ENCODE measurements at places on chromosomes 4 and X.

- peak; percentile 65 for DNase-seq
These were observed 82.1 kb downstream of the PPP2R2C start for GRCh38 chr4:6390356-6390755.

GRCh38 chr4:122777846-122778673, 45.6 kb downstream of the BBS12 start:
- no peak for DNase-seq

DNA sequence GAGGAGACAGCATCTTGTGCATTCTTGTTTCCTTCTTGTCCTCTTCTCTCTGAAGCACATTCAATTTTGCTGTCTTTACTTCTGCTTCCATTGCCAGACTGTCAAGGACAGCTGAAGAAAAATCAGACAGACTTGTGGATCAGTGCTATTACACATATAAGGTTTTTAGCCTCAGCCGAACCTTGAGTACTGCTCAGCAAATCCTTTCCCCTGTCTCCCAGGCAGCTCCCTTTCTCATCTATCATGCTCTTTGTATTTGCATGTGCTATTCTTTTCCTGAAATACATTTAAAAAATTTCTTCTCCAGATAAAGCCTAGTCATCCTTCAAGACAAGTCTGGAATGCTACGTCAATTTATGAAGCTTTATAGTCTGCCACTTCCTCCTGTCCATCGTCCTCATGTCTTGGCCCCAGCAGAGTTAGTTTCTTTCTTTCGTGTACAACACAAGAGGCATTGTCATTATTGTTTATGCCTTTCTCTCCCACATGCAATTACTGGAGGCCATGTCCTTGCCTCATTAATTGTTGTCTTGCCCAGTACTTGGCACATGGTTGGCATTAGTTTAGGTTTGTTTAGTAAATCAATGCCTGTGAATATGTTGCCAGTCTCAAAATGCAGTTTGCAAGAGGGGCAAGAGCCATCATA, 45.1 kb downstream of the ADGRL3 start:
- peak; percentile 47 for DNase-seq

DNA sequence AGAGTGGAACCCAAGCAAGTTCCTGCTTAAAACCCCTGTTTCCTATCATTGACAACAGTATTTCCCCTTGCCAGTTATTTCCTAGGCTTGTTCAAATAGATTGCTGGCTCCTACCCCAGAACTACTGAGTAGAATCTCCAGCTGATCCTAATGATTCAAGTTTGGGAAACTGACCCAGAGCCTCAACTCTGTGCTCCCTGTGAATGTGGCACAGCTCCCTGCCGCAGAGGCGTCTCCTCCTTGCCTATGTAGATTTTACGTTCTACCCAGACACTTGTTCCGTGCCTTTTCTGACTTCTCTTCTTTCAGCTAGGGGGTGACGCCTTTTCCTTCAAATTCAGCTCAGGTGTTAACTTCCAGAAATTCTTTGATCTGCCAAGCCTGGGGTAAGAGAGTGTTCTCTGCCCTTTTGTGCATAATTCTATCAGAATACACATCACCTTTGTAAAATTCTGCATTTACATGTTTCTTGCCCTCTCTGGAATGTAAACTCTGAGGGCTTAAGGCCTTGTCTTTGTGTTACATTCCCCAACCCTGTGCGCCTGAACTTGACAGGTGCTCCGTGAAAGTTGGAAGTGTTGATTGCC, 4.4 kb downstream of the LSM6 start:
- DNase-seq, result peak; percentile 17

- DNase-seq, result no peak
These were observed 8.8 kb downstream of the TAPT1 start for GRCh38 chr4:16217300-16218051.

GRCh38 chr4:83561381-83561780, 25.5 kb downstream of the GPAT3 start:
- DNase-seq, result peak; percentile 66

DNA sequence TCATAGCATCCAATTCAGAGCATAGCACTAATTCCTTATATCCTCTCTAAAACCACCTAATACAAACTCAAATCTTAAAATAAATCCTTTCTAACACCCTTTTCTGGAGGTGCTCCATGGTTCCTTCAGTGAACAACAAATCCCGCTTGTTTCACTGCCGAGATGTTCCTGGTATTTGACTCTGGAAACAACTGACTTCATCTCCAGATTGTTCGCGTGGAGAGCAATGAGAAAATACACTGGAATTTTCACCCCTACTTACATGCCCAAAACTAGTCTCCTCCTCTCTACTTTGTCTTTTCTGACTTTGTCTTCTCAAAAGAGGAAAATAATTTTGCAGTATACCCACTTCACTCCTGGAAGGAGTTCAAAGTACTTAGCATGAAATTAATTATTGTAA, 129.0 kb downstream of the PLS3 start:
- DNase-seq, result no peak

DNA sequence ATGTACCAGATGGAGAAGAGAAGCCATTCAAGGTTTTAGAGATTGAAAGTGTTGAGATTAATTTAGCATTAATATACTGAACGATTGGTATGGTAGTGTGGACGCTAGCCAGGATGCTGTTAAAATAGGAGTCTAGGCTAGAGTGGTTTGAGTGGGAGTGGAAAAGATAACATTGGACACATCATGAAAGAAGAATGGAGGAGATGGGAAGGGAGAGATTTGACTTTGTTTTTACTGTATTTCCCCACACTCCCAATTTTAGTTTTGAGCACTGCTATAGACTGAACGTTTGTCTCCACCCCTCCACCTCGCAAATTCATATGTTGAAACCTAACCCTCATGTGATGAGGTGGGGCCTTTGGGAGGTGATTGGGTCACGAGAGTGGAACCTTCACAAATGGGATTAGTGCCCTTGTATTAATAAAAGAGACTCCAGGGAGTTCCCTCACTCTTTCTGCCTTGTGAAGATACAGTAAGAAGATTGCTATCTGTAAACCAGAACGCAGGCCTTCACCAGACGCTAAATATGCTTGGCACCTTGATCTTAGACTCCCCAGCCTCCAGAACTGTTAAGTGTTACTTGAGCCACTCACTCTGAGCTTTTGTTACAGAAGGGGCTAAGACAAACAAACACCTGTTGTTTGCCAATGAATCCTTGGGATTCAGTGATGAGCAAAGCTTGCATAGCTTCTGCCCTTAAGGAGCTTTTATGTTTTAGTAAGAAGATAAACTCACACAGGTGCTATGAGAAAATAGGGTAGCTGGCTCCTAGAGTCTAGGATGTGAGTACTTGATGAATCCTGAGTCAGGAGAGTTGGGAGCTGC, 25.8 kb downstream of the USP9X start:
- DNase-seq, result no peak

DNA sequence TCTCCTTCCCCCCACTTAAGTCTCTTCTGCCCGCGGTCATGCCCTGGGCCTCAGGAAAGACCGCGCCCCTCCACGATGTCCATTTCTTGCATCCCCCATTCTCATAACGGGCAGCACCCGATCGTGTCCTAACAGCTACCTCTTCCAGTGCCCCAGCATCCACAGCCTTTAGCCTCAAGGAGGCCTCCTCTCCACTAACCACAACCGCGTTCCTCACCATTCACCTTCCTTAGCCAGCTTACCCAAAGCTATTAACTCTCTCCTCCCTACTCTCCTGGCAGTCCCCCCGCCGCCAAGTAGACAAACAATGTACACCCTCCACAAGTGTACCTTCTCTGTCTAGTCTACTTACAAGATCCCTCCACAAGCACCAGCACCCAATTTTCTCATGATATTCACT, 58.6 kb upstream of the PAGE5 start:
- DNase-seq, result no peak

DNA sequence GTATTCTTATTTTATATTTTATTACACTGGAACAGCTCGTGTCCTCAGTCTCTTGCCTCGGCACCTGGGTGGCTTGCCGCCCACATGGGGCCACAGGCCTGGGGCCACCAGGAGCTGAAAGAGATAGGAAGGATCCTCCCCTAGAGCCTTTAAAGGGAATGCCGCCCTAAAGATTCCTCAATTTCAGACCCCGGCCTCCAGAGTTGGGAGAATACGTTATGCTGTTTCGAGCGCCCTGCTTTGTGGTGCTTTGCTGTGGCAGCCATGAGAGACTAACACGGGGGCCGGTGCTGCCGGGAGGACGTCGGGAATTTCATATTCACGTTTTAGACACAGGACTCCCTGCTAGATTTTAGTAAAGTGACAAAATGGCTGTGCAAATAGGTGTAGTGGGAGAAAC, 33.2 kb downstream of the ACOX3 start:
- no peak for DNase-seq

DNA sequence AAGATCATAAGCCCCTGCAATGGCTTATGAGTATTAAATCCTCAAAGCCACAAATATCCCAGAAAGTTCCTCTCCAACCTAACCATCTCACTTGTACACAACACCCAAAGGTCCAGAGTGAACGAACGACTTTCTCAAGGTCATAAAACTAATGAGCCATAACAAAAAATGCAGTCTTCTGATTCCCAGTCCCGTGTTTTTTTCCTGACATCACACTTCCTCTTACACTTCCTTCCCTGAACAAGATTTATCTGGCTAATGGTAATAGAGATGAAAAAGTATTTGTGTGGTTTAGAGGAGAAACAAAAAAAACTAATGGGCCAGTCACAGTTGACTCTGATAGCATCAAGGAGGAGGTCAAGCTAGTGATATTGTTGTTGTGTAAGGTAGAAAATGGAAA, 99.5 kb upstream of the KLHL13 start:
- DNase-seq, result no peak

- peak; percentile 65 for DNase-seq
These were observed 43.5 kb downstream of the NUDT9 start for GRCh38 chr4:87465739-87466366.

DNA sequence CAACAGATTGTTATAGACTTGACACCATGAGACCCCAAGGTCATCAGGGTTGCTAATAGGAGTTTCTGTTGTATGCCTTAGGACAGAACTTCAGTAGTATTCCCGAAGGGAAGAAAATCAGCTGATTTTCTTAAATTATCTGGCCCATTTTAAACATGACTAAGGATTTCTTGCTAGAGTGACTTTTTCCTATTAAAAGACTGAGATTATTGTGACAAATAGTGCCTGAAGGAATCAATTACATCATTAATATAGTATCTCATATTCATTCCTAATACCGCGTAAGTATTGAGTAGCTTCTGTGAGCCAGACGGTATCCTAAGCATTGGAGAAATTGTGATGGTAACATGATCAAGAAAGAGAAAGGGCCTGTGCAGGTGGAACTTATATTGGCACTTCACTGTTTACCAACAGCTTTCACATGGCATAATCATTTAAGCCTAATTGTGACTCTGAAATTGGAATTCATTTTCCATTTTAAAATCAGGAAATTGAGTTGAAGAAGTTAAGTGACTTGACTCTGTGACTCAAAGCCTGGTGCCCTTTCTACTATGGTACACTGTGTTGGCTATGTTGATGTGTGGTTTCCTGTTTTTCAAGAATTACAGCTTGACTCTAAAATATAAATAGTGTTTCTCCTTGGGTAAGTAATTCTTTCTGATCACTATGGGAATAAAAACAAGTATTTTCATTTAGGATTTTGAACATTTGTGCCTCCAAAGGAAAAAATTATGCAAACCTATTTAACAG, 4.1 kb downstream of the AFF1 start:
- DNase-seq, result no peak

DNA sequence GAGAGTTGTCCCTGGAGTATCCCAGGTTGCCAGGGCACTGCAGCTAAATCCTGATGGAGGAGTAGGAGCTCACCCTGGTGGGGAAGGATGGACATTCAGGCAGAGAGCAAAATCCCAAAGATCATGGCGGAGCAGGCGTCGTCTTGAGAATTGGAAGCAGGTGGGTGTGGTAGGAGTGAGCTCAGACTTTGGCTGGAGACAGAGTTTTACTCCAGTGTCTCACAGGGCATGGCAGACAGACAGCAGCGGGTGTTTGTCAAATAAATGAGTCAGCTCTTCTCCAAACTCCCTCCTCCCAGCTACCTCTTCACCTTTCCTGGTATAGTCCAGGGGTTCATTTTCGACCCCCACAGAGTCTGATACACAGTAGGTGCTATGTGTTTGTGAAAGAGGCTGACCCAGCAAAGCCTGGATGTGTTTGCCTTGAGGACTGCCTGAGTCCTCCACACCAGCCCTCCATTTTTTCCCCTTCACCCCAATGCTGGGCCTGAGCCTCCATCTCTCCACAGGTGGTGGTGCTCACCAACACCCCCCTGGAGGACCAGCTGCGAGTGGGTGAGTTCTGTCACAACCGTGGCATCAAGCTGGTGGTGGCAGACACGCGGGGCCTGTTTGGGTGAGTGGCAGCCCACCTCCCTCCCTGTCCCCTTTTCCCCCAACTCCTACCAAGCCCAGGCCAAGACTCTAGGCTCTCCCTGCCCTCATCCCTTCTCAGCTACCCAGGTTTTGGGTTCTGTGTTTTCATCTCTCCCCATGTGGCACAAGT, 6.9 kb downstream of the UBA1 start:
- no peak for DNase-seq

DNA sequence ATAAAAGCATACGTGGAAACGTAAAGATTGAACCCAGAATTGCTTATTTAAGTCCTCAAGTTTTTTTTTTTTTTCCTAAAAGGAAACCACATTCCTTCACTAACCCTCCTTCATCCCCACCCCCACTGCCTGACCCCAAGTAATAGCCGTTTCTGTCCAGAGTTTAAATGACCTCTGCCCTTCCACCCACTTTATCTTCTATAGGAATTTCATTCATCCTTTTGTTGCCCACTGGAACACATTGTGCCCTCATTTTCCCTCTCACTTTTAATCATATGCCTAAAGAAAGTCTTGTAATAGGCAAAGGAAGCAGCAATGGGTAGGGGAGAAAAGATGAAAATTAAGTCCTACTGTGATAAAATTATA, 62.7 kb downstream of the SH3RF1 start:
- DNase-seq, result no peak

DNA sequence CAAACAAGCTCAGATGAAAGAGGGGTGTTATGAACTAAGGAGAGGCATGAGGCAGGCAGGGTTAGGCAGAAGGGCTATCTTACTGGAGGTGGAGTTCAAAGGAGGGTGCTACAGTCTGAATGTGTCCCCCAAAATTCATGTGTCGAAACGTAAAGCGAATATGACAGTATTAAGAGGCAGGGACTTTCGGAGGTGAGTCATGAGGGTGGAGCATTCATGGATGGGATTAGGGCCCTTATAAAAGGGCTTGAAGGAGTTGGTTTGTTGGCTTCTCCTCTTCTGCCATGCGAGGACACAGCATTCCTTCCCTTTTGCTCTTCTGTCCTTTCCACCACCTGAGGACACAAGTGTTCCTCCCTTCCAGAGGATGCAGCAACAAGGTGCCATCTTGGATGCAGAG, 22.9 kb downstream of the APLN start:
- DNase-seq, result no peak

GRCh38 chr4:172173206-172173605, 360.0 kb downstream of the GALNTL6 start:
- DNase-seq, result no peak

- no peak for DNase-seq
These were observed 442.9 kb upstream of the RASGEF1B start for GRCh38 chr4:81914623-81915022.

GRCh38 chr4:8350841-8351461, 81.4 kb downstream of the HTRA3 start:
- DNase-seq, result no peak

GRCh38 chr4:147542229-147542990, 61.5 kb downstream of the EDNRA start:
- DNase-seq, result no peak

Data from Ammon's horn (tissue), 1 donor.